Activated gamma-delta T cell (primary cell): ENCODE measurements at places on chromosomes 12 and 14.

- DNase-seq, result no peak
Measured at GRCh38 chr12:117380083-117380482, 18.7 kb upstream of the NOS1 start.

- DNase-seq, result no peak
Measured at GRCh38 chr12:6532927-6533652, 1.2 kb upstream of the GAPDH start.

- no peak for DNase-seq
Measured at GRCh38 chr12:105292705-105293104, 37.8 kb upstream of the C12orf75 start.

DNA sequence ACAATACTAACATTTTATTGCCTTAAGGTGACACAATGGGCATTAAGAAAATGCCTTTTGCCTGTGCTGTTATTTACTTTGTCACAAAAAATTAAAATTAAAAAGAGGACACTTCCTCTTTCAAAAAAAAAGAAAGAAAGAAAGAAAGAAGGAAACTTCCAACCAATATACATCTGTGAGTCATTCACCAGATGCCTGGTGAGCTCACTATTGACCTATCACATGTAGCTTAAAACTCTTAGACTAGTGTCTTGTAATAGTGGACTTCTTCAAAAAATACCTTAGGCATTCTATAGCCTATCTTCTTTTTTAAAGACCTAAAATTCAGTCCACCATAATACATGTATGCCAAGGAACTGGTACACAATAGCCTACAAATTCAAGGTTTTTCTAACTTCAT is 4.9 kb upstream of the SOX5 start:
- DNase-seq, result no peak

DNA sequence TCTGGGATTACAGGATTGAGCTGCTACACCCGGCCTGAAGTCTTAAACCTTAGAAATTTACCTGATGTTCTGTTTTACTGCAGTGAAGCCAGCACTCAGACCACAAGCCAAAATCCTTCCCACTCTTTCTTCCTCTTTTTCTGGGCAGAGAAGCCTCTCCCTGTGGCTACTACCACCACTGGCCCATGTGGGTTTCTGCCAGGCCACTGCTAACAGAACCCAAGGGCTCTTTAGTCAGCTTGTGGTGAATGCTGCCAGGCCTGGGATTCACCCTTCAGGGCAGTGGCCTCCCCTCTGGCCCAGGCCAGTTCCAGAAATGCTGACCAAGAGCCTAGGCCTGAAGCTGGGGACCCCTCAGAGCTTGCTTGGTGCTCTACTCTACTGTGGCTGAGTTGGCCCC is 35.3 kb downstream of the GAS2L3 start:
- no peak for DNase-seq

DNA sequence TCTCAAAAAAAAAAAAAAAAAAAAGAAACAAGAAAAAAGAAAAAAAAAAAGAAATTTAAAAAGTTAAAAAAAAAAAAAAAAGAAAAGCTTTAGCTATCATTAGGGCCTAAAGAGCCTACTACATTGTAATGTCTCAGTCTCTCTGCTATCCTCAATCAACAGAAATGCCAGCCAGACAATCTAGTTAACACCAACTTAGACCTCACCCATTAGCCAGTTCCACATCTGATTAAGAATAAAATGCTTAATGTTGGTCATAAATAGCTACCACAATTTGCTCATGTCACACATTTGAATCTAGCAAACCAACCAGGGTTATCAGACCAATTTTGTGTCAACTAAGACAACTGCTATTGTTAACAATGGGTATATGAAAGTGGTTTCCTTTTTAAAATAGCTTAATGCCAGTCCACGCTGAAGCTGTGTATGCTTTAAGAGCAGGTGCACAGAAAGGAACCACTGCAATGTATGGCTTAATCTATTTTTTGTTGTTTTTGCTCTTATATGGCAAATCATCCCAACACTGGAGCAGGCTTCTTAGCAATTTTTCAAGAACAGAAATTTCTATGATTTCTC is 45.5 kb upstream of the SELPLG start:
- no peak for DNase-seq

GRCh38 chr12:55982319-55982936 is 8.6 kb downstream of the RAB5B start:
- no peak for DNase-seq
